ENCODE measurements at places on chromosomes 11 and 22. TPM values are rescaled to one million over a fixed set of nuclear protein-coding genes. Genes with fewer than 3 reads are reported as not detected.

CCDC116 gene
- not detected for total RNA-seq

- no peak for DNase-seq
Measured at GRCh38 chr11:110318638-110319404, 22.4 kb upstream of the RDX start.

DNA sequence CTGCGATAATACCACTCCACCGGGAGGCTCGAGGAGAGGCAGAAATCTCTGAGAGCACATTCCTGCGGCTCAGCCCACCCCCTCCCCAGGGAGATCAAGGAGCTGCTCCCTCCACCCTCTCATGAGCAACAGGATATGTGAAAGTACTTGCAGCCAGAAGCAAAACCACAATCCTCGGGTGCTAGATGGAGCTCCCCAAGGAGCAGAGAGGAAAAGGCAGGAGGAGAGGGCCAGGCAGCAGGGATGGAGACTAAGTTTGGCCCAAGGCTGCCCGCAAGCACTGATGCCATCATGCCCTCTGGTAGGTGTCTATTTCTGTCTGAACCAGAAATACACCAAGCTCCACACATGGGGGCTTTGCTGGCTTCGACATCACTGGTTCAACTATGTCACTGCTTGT lies 22.3 kb downstream of the VPS37C start:
- no peak for DNase-seq

GRCh38 chr11:130849215-130849568 lies 67.1 kb downstream of the SNX19 start:
- DNase-seq = no peak

DNA sequence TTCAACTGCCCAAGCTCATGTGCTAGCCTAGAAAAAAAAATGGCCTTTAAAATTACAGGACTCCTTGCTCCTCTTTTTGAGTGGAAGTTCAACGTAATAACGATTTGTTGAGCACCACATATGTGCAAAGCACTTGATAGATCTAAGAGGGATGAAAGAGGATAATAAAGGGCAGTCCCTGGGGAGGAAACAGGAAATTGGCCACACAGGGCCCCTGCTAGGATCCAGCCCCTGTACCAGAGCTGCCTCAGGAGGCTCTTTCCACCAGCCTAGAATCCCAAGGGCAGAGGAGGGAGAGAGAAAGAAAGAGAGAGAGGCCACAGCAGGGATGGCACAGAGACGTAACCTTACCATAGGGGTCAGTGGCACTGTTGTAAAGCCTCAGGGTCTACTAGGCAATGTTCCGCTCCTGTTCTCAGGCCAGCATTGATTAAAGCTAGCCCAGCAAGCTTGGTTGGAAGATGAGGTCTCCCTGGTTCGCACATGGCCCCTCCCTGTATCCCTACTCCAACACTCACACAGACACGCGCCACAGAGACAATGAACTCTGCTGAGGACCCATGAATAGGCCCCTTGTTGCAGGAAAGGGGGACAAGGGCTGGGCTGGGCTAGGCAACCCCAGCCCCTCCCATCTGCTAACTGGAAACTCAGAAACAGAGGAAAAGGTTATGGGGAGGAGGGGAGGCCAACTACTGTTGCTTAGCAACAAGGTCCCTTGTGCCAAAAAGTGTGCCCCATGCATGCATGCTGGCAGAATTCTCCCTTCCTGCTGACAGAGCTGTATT lies at the start of gene TMPRSS5:
TMPRSS5 (minus strand) TSS at position 438 of the 785 bp plus-strand sequence; CDS start at position 354, 84 bp downstream.
- peak; percentile 61 for DNase-seq

DHCR7 gene
- 35.9 TPM for total RNA-seq

CDC42EP2 gene
- total RNA-seq = 6.1 TPM

TBX1 gene
- total RNA-seq = not detected

- no peak for DNase-seq
Measured at GRCh38 chr11:1533342-1533725, 38.7 kb downstream of the DUSP8 start.

DNA sequence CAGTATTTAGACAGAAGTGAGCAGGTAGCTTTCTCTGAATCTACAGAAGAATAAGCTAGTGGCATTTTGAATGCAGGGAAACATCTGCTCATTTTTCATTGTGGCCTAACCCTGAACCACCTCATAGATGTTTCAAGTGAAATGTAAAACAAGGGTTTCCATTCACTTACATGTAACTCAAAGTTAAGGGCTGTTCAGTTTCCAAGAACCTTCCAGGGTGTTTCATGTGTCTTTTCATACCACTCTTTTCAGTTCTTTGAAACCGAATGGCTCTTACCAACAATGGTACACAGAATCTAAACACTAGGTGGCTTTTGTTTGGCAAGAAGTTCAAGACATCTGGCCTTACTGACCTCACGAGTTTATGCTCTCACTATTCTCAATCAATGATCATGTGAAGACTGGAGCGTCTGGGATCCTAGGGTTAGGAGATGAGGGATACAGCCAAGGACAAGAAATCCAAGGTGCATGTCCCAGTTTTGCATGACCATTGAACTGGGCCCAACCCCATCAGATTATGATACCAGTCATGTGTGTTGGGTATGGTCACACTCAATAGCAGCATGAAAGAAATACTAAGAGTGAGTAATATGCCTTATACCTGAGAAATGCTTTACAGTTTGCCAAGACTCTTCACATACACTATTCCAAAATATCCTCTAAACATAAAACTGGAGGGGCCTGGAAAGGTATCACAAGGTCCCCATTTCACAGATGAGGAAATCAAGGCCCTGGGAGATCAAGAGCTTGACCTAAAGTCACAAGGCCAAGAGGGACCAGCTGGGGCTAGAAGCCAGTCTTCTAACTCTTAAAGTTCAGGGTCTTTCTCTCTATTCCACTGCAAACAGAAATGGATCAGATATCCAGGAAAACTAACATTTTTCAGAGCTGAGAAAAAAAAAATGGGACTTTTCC lies 92.7 kb downstream of the ETS1 start:
- DNase-seq = no peak

GRCh38 chr11:103662880-103663279 lies 373.6 kb upstream of the DDI1 start:
- DNase-seq = no peak

DNA sequence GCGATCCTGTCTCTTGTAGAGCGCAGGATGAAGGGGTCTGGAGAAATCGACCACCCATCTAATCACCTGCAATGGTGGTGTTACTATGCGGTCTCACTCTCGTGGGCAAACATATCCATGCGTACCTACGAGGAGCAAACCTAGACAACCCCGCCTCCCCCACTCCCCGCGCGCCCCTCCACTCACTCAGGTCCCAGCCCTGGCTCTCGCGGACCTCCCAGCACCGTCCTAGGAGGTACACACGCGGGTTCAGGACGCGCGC lies 887 bp downstream of the TRPC6 start:
- DNase-seq = no peak

- DNase-seq = no peak
Measured at GRCh38 chr11:38448284-38448683, 1850.2 kb upstream of the RAG2 start.

GRCh38 chr11:61906522-61906909 lies 10.8 kb downstream of the RAB3IL1 start:
- DNase-seq = no peak

- no peak for DNase-seq
Measured at GRCh38 chr22:27459999-27460398, 341.6 kb downstream of the MN1 start.

DNA sequence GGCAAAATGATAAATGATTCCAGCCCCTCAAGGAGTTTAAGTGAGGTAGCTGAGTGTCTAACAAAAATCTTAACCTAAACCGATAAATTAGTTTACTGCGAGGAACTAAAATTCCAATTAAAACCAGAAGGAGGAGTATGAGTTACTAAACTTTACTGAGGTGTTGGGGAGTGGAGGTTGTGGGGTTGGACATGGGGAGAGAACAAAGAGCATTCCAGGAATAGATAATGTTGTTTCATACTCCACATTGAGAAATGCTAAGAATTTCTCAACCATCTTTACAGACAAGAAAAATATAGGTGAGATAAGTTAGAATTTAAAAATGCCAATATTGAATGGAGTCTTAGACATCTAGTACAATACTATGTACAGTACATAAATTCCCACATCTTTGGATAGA lies 488.6 kb downstream of the METTL15 start:
- DNase-seq = no peak

- no peak for DNase-seq
Measured at GRCh38 chr11:19739872-19740271, 27.2 kb downstream of the NAV2 start.

- no peak for DNase-seq
Measured at GRCh38 chr11:75031771-75032549, 43.2 kb downstream of the NEU3 start.

Measured in frontal cortex (tissue), 4 donors.